ENCODE measurements at places on chromosomes 3 and 15.

DNA sequence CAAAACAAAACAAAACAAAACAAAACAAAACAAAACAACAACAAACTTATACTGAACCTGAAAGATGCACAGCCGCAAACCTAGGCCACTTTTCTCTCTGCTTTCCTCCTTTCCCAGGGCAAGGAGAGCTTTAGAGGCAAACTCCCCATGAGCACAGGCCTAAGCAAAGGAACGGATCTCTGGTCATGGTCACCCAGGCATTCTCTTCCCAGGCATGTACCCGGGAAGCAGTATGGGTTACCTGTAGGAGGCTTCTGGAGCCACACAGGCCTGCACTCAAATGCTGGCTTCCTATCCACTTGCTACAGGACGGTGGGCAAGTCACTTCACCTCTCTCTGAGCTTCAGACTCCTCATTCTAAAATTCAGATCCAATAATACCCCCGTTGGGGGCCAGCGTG, 171.8 kb downstream of the SMAD6 start:
- DNase-seq, result no peak

DNA sequence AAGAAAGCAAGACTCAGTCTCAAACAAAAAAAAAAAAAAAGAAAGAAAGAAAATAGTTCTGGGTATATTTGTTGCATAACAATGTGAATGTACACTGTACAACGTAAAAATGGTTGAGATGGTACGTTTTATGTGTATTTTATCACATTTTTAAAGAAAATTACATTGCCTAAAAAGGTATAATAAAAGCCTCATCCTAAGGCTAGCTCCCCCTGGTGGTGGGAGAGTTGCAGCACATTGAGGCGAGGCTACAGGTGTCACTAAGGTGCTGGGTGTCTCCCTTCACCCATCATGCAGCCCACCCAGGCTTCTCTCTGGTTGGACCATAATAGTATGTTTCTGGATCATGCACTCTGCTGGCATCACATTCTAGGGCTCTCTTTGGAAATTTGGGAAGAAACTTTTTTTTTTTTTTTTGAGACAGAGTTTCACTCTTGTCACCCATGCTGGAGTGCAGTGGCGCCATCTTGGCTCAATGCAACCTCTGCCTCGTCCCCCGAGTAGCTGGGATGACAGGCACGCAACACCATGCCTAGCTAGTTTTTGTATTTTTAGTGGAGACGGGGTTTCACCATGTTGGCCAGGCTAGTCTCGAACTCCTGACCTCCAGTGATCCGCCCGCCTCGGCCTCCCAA, 12.4 kb upstream of the RAB11A start:
- no peak for DNase-seq

- DNase-seq, result no peak
These were observed 19.3 kb downstream of the ARHGAP31 start for GRCh38 chr3:119313461-119313860.

DNA sequence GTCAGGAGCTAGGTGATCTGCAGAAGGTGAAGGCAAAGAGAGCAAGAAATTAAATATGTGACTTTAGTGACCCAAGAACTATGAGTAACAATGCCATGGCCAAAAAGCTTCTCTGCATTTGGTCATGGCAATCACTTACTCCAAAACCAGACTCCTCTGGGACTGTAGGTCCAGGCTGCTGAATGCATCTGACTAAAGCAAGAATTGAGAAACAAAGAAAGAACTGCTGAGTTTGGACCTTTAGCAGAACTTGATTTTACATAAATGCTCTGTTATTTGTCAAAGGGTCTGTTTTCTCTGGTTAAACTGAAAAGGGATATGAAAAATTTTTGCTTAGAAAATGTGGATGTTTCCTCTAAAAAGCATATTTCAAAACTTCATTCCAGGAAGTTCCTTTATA, 1102.2 kb downstream of the IGSF11 start:
- DNase-seq, result no peak

GRCh38 chr3:35670408-35670965, 31.2 kb downstream of the ARPP21 start:
- no peak for DNase-seq

- no peak for DNase-seq
These were observed 500.1 kb downstream of the PYDC2 start for GRCh38 chr3:191961022-191961421.

DNA sequence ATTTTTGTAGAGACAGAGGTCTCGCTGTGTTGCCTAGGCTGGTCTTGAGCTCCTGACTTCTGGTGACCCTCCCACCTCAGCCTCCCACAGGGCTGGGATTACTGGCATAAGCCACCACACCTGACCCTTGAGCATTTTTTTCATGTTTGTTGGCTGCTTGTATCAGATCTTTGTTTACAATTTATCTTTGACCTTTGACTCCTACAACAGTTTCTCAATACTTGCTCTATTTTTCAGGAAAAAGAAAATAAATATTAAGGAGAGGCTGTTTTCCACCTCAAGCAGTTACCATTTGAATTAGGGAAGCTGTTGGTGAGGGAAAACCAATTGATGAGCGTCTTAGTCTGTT, 44.5 kb downstream of the LIMD1 start:
- DNase-seq, result no peak

DNA sequence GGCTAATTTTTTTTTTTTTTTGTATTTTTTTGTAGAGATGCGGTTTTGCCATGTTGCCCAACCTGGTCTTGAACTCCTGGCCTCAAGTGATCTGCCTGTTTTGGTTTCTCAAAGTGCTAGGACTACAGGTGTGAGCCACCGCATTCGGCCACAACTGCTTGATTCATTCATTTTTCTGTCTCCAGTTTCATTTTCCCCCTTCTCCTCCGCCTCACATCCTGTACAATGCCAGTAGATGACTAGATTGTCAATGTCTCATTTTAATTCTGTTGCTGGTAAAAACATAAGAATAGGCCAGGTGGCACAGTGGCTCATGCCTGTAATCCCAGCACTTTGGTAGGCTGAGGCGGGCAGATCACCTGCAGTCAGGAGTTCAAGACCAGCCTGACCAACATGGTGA, 12.0 kb upstream of the ZNF592 start:
- DNase-seq, result no peak

GRCh38 chr3:47117807-47118364, 46.0 kb downstream of the SETD2 start:
- no peak for DNase-seq

DNA sequence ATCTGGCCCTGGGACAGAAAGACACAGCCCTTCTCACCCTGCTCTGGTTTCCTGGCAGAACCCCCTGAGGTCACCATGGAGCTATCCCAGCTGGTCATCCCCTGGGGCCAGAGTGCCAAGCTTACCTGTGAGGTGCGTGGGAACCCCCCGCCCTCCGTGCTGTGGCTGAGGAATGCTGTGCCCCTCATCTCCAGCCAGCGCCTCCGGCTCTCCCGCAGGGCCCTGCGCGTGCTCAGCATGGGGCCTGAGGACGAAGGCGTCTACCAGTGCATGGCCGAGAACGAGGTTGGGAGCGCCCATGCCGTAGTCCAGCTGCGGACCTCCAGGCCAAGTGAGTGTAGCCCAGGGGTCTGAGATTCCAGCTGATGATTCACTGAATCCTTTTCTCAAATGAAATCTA, 61.7 kb downstream of the BOC start:
- DNase-seq, result no peak

- DNase-seq, result no peak
These were observed 4.0 kb upstream of the POPDC2 start for GRCh38 chr3:119664370-119664769.

DNA sequence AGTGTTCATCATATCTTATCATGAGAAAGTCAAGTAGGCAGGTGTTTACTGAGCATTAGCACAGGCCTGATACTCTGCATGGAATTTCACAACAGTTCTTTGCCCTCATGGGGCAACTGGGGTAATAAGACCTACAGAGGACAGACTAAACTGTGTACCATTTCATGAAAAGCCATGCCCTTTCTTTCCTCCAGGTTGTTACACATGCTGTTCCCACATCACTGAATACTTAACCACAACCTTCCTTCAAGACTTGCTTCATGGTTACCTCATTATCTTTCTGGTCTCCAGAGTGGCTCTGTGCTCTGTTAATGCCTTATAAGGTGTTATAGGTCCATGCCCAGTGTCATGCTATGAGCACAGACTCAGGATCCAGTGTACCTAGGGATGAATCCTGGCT, 28.2 kb upstream of the RSL24D1 start:
- no peak for DNase-seq

DNA sequence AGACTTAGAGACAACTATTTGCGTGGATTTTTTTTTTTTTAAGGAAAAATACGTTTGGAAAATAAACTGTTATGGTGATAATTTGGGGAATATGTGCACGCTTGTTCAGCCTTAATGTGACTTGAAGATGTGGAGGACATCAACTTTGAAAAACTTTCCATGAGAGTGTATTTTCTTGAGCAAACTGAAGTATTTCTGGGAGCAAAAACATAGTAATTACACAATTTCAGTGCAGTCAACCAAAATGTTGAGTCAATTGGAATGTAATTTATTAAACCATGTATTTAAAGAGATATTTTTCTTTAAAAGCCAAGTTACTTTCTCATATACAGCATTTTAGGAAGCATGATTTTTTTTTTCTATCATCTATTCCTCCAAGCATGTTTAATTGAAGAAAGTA, 80.3 kb upstream of the FLNB start:
- no peak for DNase-seq

DNA sequence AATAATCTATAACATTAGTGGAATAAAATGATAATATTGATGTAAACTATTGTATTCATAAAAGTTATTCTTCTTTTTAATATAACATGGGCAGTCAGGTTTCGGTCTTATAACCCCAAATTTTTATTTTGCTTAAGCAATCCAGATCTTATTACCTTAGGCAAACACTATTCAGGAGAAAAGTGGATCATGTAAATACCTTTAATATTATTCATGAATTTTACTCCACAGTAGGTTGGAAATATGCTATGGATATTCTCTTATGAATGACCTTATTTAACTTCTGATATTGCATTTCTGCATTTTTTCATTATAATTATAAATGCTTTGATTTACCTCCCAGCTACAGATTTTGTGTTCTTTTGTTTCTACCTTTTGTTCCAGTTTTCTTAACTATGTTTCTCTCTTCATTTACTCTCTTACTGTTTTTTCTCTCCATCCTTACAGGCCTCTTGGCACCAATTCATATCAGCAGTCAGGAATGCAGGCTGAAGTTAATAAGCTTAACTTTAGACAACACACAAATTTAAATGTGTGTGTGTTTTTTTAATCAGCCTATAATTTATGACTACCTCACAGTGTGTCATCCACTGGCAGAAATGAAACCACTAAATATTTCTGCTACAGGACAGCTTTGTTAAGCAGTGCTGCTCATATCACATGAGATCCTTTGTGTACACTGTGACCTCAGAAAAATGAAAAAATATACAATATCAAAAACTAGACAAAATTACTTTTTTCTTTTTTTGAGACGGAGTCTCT, 111.0 kb downstream of the NSUN3 start:
- DNase-seq, result no peak

DNA sequence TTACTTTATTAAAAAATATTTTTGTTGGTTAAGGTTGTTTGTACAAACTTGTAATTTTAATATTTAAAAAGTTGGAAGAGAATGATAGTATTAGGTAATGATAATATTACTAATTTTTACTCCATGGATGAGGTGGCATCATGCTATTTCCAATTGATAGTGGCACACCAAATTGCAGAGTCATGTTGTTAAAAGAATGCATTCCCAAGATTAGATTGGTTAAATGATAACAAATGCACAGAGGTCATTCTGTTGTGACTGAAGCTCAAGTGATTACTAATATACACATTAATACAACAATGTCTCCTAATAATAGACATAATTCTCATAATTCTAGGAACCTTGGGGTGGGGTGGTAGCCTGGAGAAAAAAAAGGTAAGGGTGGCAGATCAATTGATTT, 73.2 kb upstream of the ZBED2 start:
- no peak for DNase-seq

DNA sequence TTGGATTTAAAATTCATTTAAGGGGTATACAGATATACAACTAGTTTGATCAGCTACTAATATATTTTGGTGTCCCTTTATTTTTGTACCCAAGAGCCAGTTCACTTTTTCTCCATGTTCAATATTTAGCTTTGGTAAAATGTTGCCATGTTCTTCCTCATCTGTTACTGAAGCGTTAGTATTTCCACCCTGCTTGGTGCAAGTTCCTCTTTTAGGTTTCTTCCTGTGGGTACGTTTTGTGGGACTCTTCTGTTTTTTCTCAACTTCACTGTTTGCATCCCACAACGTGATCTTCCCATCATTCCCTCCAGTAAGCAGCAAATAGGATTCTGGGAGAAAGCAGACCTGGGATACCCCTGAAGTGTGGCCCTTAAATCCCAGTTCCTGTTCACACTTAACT, 14.1 kb downstream of the WDR53 start:
- no peak for DNase-seq

GRCh38 chr3:160574636-160575035, 9.3 kb upstream of the KPNA4 start:
- no peak for DNase-seq

GRCh38 chr15:51401872-51402517, 60.5 kb downstream of the GLDN start:
- no peak for DNase-seq

DNA sequence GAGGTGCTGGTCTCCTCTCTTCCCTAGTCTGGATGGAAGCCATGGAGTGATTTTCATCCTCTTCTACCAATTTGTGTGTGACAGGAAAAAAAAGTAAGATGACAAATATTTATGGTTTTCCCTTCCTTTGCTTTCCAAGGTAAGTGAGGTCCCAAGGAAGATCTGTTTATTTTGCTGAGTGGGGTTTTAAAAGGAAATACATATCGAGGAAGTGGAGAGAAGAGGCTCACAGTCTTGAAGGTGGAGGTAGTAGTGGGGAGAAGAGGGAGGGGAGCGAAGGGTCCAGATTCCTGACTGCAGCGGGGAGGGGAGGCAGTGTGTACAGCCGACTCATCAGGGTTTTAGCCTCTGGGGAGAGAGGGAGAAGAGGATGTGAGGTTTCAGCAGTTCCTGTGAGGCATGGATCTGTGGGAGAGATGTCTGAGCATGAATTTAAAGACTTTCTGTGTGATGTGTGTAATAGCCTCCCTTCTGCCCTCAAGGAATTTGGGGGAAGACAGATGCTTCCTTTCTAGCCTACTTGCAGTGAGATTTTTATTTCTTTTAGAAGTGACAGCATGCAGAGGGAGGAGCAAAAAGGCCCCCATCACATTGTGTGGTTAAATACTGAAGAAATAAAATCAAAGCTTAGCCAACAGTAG, 272.4 kb downstream of the THRB start:
- no peak for DNase-seq

DNA sequence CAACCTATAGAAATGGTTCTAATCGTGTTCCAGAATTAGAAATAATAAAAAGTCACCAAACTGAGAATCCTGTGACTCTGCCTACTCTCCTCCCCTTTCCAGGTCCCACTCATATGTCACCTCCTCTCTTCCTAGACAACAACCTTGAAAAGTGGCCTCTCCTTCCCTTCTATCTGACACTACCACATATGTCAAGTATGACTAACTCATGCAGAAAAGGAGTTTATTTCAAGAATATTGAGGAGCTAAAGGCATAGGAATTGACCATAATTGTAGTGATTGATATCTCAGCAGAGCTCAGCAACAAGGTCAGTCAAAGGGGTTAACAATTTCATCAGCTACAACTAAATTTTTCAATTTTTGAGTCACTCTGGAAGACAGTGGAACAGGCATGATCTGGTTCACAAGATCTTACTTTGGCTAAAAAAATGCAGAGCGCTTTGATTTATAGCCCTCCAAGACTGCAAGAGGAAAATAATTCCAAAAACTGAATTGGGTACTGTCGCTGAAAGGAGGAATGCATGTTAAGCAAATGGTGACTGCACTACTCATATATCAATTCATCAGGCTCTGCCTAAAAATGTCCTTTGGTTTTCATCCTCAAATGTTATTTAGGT, 160.6 kb upstream of the ARHGEF26 start:
- no peak for DNase-seq

- DNase-seq, result no peak
These were observed 545.0 kb upstream of the TBL1XR1 start for GRCh38 chr3:177742273-177742672.

- no peak for DNase-seq
These were observed 23.7 kb downstream of the ESYT3 start for GRCh38 chr3:138457863-138458735.
